ENCODE measurements at places on chromosomes 6 and 20. TPM values are rescaled to one million over a fixed set of nuclear protein-coding genes. Genes with fewer than 3 reads are reported as not detected.

GRCh38 chr6:90285042-90285481 lies 11.6 kb downstream of the BACH2 start:
- H3K4me1 ChIP-seq: peaks cover 88% of the 10 kb centered on the region
- peak overlapping the region; percentile 89 for H3K27ac ChIP-seq
- no peaks in the 10 kb centered on the region for H3K27me3 ChIP-seq

DNA sequence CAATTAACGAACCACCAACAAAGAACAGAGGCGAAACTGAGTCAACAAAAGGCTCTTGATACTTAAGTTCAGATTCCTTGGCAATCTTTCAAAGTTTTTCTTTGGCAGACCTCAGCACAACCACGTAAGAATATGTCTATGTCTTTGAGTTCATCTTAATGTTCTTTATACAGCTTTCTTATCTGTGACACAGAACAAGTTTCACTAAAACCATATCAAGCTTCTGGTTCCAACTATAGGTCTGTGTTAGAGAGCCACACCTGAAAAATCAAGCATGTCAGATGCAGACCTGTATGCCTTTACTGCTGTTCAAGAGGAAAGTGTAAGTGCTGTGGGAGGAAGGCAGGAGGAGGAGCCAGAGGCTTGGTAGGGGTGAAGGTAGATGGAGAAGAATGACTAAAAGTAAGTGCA lies 271.3 kb downstream of the KHDC1L start:
- H3K36me3 ChIP-seq: no peaks in the 10 kb centered on the region
- H3K27me3 ChIP-seq: no peaks in the 10 kb centered on the region
- DNase-seq: no peak
- peaks cover 2% of the 10 kb centered on the region for H3K4me1 ChIP-seq
- H3K4me3 ChIP-seq: no peak overlapping the region

DNA sequence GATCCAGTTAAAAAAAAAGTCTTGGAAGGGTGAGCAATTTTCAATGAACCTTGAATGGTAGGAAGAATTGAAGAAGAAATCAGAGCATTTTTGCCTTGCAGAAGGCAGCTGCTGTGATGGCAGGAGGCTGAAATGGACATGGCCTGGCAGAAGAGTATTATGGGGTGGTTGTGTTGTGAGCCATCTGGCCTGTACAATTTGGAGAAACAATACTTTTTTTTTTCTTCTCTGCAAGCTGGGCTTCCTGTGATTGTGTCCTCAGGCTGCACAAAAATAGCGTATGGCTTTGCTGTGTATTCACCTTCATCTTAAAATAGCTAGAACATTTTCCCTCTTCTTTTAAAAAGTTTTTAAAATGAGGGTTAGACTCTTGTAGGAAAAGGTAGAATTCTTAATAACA lies 21.4 kb downstream of the SYCP2L start:
- H3K4me3 ChIP-seq: no peak overlapping the region
- peaks cover 3% of the 10 kb centered on the region for H3K27me3 ChIP-seq
- H3K36me3 ChIP-seq: no peaks in the 10 kb centered on the region
- H3K27ac ChIP-seq: no peak overlapping the region

DNA sequence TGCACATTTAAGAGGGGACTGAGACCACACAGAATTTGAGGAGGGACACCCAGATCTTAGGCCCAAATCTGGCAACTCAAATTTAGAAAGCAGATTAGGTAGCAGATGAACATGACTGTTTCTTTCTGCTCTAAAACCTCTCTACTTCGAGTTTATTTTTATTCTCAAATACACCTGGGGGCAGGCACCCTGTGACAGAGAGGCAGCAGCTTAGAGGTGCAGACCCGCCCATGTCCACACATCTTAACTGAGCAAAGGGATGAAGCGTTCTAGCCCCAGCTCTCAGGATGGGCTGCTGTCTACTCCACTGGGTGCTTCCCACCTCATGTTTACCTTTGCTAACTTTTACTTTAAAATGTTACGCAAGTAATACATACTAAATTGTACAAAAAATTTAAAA lies 125.0 kb downstream of the SLC23A2 start:
- H3K4me3 ChIP-seq: no peak overlapping the region
- peaks cover 14% of the 10 kb centered on the region for H3K36me3 ChIP-seq
- no peak for DNase-seq
- no peak overlapping the region for H3K27ac ChIP-seq

GRCh38 chr6:144725736-144726522 lies 440.8 kb downstream of the UTRN start:
- peaks cover 15% of the 10 kb centered on the region for H3K36me3 ChIP-seq
- peaks cover 16% of the 10 kb centered on the region for H3K4me1 ChIP-seq
- no peak for DNase-seq
- no peaks in the 10 kb centered on the region for H3K27me3 ChIP-seq
- no peak overlapping the region for H3K27ac ChIP-seq

GRCh38 chr6:42841844-42842584 lies 37.4 kb upstream of the RPL7L1 start:
- H3K27me3 ChIP-seq: no peaks in the 10 kb centered on the region
- peak overlapping the region; percentile 38 for H3K27ac ChIP-seq
- H3K4me1 ChIP-seq: peaks cover 22% of the 10 kb centered on the region
- DNase-seq: peak; percentile 18
- H3K36me3 ChIP-seq: peaks cover 9% of the 10 kb centered on the region

DNA sequence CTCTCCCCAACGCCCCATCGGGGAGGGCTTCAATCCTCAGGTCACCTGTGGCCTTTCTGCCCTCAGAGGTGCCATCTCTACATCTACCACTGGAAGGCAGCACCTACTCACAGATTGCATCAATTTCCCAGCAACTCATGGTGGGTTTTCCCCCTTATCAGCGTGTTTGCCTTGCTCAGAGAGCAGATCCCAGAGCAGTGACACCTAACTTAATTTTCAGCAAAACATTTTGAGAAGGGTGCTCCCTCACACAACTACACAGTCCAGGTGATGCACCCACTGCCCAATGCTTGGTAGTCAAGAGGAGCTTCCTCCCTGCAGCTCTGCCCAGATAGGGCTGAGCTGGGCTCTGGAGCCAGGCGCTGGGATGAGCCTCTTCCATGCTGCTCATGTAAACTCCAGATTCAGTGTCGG lies 48.2 kb downstream of the PLG start:
- no peaks in the 10 kb centered on the region for H3K36me3 ChIP-seq
- peak; percentile 38 for DNase-seq
- H3K4me3 ChIP-seq: no peak overlapping the region
- no peaks in the 10 kb centered on the region for H3K4me1 ChIP-seq

DNA sequence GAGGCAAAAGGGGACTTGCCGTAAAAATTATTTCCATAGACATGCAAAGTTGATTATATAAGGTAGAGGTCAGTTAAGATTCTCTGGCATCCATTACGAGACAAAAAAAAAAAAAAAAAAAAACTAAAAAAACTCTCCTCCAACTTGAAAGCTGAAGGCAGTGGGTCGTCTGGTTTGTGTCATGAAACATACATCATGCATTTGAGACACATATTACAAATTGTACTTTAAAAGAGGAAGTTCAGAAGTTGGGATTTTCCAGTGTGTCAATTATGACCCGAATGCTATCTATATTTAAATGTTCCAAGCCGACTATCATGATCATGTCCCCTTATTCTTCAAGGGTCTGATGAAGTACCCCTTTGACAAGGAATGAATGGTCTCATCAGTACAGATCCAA lies 125.1 kb downstream of the ZNF217 start:
- no peak overlapping the region for H3K27ac ChIP-seq
- DNase-seq: no peak
- no peaks in the 10 kb centered on the region for H3K4me1 ChIP-seq

DNA sequence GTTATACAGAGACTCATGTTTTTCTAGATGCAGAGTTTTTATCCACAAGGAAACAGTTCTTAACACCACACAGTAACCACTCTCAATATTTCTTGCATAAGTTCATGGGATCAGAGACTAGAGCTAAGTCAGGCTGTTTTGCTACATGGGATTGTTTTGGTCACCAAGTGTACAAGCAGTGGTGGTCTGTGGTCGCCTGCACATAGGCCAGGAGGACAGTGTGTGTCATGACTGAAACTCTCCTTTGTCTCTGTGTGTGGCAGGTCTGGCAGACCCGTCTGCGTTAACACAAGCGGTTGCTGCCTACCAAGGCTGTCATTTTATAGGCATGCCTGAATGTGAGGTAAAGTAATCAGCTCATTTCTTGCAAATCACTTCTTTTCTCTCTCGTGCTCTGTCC lies 18.9 kb downstream of the WRNIP1 start:
- H3K4me3 ChIP-seq: no peak overlapping the region
- no peaks in the 10 kb centered on the region for H3K27me3 ChIP-seq
- peaks cover 42% of the 10 kb centered on the region for H3K36me3 ChIP-seq
- no peaks in the 10 kb centered on the region for H3K4me1 ChIP-seq

- H3K36me3 ChIP-seq: no peaks in the 10 kb centered on the region
- no peak overlapping the region for H3K4me3 ChIP-seq
- H3K4me1 ChIP-seq: peaks cover 9% of the 10 kb centered on the region
- DNase-seq: peak; percentile 15
- no peak overlapping the region for H3K27ac ChIP-seq
- H3K27me3 ChIP-seq: no peaks in the 10 kb centered on the region
Measured at GRCh38 chr6:25583099-25583498, 68.9 kb upstream of the SCGN start.

DNA sequence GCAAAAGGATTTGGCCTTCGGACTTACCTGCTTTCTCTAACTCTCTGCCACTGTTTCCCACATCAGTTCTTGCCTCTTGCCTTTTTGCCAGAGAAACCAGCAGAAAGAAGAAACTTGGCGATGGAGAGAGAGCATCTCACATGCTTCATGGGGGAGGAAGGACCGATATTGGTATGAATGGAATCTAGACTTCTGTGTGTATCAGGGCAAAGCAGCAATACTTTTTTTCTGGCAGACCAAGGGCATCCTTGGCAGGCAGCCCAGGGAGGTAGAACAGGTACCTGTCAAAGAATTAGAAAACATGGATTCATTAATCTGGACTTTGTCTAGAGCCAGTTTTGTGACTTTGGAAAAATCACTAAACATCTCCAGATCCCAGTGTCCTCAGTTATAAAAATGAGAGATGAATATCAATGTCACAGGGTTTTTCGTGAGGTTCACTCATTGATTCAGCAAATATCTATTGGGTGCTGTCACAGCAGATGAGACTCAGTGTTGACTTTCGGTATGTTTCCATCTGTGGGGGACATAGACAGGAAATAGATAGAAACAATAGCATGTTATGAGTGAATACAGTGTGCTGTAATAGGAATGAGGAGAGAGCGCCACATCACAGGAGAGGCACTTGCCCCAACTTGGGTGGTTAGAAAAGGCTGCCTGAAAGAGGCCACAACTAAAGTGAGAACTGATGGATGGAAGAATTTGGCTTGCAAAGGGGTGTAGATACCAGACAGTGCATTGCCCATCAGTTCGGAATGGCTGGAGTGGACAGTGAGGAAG lies 114.1 kb downstream of the CD83 start:
- H3K4me1 ChIP-seq: peaks cover 16% of the 10 kb centered on the region
- no peaks in the 10 kb centered on the region for H3K27me3 ChIP-seq
- DNase-seq: peak; percentile 41
- no peak overlapping the region for H3K4me3 ChIP-seq
- H3K27ac ChIP-seq: no peak overlapping the region

GRCh38 chr20:57998981-57999464 lies 229.4 kb downstream of the ANKRD60 start:
- no peaks in the 10 kb centered on the region for H3K36me3 ChIP-seq
- H3K4me1 ChIP-seq: no peaks in the 10 kb centered on the region
- H3K4me3 ChIP-seq: no peak overlapping the region
- DNase-seq: no peak
- no peak overlapping the region for H3K27ac ChIP-seq

- no peaks in the 10 kb centered on the region for H3K27me3 ChIP-seq
- H3K36me3 ChIP-seq: peaks cover 3% of the 10 kb centered on the region
- no peak overlapping the region for H3K4me3 ChIP-seq
- H3K4me1 ChIP-seq: no peaks in the 10 kb centered on the region
Measured at GRCh38 chr6:129638686-129639085, 71.3 kb downstream of the ARHGAP18 start.

GRCh38 chr6:21278375-21278745 lies 315.2 kb upstream of the SOX4 start:
- H3K36me3 ChIP-seq: no peaks in the 10 kb centered on the region
- H3K4me3 ChIP-seq: no peak overlapping the region
- no peak for DNase-seq
- H3K4me1 ChIP-seq: no peaks in the 10 kb centered on the region
- no peaks in the 10 kb centered on the region for H3K27me3 ChIP-seq

DNA sequence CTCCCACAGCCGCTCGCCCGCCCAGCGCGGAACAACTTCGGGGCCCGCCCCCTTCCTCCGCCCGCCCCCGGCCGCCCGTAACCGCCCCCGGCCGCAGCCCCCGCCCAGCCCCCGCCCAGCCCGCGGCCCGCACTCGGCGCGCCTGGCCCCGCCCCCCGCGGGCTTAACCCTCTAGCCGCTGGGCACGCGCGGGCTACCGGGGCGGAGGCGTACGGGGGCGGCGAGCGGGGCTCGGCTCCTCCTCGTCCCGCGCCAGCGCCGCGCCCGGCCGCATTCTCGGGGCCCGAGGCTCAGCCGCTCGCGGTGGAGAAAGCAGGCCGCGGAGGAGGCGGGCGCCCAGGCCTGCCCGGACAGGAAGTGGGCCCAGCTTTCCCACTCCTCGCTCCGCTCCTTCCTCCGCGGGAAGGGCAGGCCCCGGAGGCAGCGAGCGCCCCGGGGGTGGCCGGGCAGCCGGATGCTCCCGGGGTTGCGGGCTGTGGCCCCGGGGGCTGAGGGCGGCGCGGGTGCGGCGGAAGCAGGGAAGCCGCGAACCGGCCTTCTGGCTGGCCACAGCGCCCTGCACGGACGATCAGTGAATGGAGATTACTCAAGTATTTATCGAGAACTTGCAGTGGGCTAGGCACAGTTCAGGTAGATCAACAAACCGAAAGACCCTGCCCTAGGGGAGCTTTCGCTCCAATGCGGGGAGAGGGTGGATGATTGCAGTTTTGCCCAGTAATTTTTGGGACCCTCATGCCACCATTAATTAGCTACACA lies at the start of gene TRAM2:
Gene TRAM2 (minus strand): TSS at position 39 of the 756 bp plus-strand sequence. CDS start 145 bp downstream, outside the sequence.
- DNase-seq: peak; percentile 70
- peak within 1 kb of the TSS; percentile 59 for H3K27ac ChIP-seq
- H3K27me3 ChIP-seq: no peaks in the 10 kb centered on the region

DNA sequence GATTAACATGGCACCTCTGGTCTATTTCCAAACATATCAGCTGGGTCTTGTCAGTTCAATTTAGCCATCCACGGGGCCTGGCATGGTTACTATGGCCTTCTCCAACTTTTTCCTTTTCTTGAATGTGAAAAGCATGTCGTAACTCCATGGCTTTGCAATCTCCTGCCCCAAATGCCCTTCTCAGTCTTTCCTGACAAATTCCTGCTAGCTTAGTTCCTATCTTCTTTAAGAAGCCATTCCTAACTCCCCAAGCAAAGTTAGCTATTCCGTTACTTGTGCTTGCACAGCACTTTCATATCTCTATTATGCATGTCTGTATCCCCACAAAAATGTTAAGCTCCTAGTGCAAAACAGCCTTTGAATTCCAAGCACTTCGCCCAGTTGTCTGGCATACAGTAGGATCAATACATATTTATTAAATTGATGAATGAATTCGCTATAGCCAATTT lies 105.6 kb downstream of the AIG1 start:
- H3K27ac ChIP-seq: no peak overlapping the region
- H3K4me3 ChIP-seq: no peak overlapping the region
- H3K27me3 ChIP-seq: no peaks in the 10 kb centered on the region
- no peaks in the 10 kb centered on the region for H3K4me1 ChIP-seq
- no peaks in the 10 kb centered on the region for H3K36me3 ChIP-seq
- DNase-seq: no peak

The HLA-DQA2 gene
- not detected for total RNA-seq

The PARD6B gene
- total RNA-seq: 6.3 TPM

The PTGIS gene
- 1.8 TPM for total RNA-seq

The FAXC gene
- not detected for total RNA-seq

The BTN1A1 gene
- total RNA-seq: not detected

The BPIFA1 gene
- not detected for total RNA-seq

The ID4 gene
- total RNA-seq: not detected
